Activated CD8-positive, alpha-beta memory T cell treated with anti-CD3 and anti-CD28 coated beads for 1 hour (primary cell): ENCODE measurements at places on chromosomes 1 and 21.

GRCh38 chr1:28286111-28286510 is 26.8 kb downstream of the SESN2 start:
- DNase-seq = no peak

DNA sequence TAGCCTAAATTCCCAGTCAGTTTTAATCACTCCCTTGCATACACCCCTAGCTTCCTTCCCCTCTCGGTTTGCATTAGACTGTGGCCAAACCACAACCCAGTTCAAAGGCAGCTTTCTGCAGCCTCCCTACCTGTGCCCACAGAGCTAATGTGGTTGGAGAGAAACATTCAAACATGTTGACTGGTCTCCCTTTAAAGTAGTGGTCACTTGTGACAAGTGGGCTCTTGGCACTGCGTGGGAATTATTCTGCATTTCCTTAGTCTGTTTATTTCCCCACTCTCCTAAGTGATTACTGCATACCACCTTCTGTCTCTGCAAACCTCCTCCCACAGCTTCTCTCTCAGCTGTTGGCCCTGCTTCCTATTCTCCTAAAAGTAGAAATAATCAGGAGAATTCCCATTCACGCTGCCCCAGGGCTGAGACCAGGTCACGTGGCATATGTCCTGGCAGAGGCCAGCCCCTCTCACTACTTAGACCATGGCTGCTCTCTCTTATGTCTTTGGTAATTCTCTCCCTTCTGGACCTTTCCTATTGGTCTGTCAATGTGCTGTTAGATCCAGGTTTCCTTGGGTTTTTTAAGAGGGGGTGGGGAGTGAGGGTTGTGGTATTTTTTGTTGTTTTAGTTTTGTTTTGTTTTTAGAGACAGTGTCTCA is 38.4 kb upstream of the CD101 start:
- DNase-seq = no peak

DNA sequence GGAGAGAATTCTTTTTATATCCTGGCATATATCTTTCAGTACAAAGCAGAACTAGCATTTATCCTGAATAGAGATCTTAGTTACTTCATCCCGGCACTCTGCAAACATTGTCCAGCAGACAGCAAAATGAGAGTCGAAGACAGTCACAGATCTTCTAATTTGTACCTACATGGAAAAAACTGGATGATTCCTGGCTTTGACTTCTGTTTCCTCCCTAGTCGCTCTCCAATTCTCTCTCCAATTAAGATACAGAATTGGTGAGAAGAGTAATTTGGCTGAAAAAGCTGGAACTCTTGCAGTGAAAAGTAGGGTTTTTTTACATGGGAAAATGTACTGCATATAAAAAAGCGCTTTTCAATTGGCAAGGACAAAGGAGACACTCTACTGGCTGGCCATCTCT is 151.1 kb upstream of the C8B start:
- no peak for DNase-seq

- DNase-seq = no peak
These were observed 21.1 kb downstream of the KLHDC7A start for GRCh38 chr1:18501833-18502232.

DNA sequence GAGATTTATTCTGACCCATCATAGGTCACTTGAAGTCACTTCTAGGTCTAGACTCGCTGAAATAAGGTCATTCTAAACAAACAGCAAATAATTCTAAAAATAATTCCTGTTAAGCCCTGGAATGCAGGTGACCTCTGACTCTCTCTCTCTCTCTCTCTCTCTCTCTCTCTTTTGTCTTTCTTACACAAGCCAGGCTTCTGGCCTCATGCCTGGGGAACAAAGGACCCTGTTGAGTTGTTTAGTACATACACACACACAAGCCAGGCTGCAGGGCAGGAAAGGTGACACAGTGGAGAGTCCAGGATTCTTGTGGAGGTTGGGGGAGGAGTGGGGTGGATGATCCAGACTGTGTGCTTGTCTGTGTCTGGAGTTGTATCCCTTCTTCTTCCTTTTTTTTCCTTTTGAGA is 4.0 kb upstream of the MEX3A start:
- no peak for DNase-seq

DNA sequence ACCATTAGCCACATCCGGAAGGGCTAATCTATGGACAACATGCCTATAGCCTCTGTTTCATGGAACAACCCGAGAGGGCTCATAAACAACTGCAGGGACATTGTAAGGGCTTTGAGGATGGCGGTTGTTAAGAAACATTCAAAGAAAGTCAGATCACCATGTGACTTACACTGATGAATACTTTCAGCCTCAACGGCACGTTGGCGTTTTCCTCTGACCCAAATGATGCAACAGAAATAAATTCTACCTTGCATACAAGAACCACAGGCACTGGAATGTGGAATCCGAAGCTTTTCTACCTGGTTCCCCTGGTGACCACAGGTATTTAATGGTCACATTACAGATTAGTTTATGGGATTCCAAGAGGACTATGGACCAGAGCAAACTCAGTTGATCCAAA is 107.0 kb downstream of the CLIC6 start:
- no peak for DNase-seq

DNA sequence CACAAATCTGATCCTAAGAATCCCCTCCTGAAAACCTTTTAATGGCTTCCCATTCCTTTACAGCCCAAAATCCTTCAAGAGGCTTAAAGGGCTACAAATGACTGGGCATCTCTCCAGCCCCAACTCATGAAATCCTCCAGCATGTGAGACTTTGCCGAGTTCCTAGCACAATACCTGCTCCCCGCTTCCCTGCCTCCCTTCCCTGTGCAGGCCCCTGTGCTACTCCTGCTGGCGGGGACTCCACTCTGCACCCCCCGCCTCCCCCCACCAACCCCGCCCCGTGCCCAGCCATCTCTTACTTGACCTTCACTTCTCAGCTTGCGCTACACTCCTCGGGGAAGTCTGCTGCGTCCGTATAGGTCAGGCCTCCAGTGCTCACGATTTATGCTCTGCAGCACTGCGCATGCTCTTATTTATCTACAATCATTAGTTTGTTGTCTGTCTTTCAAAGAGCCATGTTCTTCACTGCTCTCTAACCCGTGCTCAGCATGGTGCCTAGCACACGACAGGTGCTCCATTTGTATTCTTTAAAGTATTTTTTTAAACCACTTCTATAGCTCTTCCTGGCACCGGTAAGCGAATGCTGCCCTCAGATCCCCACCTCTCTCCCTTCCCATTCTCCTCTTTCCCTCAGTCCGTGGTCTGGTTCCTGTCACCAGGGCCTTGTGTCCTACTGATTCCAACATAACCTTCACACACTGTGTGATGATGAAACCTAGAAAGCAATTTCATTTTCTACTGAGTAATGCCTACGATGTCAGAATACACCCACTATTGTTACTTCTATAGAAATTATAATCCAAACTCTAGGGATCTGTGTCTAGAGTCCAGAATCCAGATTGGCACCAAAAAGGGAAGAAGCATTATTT is 37.5 kb upstream of the PLA2G2C start:
- DNase-seq = no peak

GRCh38 chr1:10687251-10687651 is 109.2 kb downstream of the CASZ1 start:
- DNase-seq = no peak

GRCh38 chr1:6401673-6402072 is 8.1 kb upstream of the ACOT7 start:
- no peak for DNase-seq

- no peak for DNase-seq
These were observed 840.7 kb upstream of the ADAMTS5 start for GRCh38 chr21:27807596-27807995.

GRCh38 chr1:229004066-229004833 is 266.7 kb upstream of the RAB4A start:
- DNase-seq = no peak

DNA sequence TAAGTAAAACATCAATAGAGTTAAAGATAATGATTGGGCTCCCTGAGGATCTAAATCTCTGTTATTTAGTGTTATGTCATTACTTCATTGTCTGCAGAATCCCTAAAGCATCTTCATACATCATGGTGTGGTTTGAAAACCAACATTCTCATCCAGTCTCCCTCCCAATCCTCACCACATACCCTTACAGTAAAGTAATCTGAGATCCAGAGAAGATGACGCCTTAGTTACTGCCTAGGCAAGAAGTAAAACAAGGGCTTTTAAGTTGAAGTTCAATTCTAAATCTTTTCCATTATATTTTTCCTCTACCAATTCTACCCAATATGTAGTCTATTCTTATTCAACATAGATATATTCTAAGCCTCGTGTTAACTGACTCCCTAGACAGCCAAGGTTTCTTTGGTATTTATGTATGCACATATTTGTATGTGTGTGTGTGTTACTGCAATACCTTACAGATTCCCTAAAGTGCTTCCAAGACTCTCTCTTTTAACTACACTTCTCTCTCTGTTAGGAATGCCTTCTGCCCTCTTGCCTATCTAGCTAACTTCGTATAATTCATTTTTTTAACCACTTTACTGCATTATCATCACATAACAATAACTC is 17.3 kb downstream of the DPH5 start:
- no peak for DNase-seq

- DNase-seq = no peak
These were observed 602.9 kb upstream of the ADAMTS5 start for GRCh38 chr21:27569831-27570230.

GRCh38 chr1:51863384-51863783 is 15.1 kb downstream of the NRDC start:
- no peak for DNase-seq

GRCh38 chr1:35319988-35320713 is 51.6 kb downstream of the ZMYM4 start:
- DNase-seq = no peak

DNA sequence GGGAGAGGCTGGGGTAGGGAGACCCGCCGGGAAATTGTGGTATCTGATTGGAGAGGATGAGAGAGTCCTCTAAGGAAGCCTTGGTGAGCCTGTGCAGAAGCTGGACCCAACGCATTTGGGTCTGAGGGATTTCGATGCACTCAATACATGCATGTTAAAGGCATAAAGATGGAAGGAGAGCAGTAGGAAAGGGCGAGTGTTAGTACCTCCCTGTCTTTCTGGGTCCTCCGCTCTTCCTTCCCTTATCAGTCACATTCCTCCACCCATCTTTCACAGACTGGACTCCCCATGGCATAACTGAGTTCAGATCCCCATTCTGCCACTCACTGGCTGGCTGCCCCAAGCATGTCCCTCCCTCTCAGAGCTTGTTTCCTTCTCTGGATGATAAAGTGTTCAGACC is 7.3 kb downstream of the RGS16 start:
- DNase-seq = no peak

DNA sequence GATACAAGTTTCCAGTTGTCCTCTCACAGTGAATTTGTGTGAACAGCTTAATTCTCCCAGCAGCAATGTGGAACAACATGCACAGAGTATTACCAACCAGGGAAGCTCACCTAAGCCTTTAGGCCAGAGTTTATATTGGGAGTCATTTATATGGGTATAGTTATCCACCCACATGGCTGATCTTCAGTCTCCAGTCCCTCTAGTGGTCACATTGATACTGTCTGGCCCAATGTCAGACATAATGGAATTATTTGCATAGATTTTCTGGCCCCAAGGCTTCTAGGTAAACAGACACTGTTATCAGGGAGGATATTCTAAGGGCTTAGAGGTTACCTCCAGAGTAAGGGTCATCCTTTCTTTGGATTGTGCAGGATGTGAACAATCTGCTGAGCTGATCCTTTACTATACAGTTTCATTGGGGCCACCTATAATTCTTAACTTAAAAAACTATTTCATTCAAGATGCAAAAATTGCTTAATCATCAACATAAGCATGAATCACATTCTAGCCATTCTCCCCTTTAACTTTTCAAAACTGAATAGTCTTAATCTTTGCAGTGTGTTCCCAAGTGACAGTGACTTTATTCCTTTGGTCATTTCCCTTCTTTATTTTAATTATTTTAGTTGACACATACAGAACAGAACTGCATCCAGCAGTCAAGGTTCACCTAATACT is 210.9 kb downstream of the LTN1 start:
- no peak for DNase-seq

DNA sequence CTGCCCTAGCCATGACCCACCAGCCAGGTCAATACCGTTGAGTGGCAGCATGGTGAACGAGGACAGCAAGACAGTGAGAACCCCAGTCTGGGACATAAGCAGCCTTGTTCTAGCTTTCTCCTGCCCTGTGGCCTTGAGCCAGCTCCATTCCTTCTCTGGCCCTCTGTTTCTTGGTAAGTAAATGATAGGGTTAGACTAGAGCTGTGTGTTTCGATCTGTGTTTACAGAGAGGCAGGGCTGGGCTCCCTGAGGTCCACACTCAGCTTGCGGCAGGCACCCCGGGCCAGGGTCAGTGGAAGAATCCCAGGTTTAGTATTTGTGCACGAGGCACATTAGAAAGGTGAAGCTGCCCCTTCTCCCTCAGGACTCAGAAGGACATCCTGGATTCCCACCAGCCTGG is 27.3 kb downstream of the FOXO6 start:
- DNase-seq = no peak

GRCh38 chr1:222331340-222331739 is 216.6 kb downstream of the HHIPL2 start:
- DNase-seq = no peak

DNA sequence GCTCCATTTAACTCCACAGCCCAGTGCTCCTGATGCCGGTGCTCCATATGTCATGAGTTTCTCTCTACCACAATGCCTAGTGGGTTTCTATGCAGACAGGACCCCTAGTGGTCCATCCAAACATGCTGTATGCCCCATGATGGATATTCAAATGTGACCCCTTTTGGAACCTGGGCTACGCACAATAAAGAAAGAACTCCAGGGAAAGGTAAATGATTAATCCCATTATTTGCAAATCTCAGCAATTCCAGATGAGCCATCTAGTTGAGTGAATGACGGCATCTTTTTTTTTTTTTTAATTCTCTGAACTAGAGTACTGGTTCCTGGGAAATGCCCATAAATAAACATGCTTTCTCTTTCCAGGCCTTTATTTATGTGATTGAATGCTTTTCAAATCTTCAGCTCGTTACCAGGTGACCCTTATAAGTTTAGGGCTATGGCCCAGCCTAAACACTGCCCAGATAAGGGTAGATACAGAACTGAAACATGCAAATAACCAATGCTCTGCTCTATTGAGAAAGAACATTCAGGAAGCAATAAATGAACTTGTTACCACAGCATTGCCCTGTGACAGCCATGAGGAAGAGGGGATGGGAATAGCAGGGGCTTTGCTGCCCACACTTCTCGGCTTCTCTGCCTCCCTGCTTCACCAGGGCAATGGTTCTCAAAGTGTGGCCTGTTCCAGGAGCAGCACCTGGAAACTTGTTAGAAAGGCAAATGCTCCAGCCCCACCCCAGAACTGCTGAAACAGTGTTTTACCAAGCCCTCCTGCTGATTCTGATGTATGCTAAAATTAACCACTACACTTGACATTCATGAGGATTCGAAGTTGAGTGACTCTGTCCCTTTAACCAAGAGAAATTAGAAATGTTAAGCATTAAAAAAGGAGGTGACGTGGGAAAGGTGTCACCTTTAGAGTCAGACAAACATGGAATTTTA is 151.7 kb downstream of the SEC16B start:
- no peak for DNase-seq

GRCh38 chr1:53631622-53632310 is 107.2 kb downstream of the GLIS1 start:
- DNase-seq = no peak
